ENCODE measurements at places on chromosomes 5 and 9. TPM values are rescaled to one million over a fixed set of nuclear protein-coding genes. Genes with fewer than 3 reads are reported as not detected.
A peak's percentile ranks its signal among the peaks of the same experiment; 100 is the strongest.

DNA sequence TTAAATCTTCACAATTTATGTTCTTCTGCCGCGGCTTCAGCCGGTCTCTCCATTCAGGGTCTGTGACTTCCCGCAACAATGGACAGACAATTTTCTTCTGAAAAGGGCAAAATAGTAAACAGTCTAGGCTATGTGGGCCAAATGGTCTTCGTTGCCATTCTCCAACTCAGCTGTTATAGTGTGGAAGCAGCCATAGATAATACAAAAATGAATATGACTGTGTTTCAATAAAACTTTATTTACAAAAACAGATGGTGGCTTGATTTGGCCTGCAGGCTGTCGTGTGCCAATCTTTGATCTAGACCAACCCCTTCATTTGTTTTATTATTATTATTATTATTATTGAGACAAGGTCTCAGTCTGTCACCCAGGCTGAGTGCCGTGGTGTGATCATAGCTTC lies 28.1 kb downstream of the ATOX1 start:
- no peak overlapping the region for H3K4me3 ChIP-seq
- no peaks in the 10 kb centered on the region for H3K36me3 ChIP-seq
- no peaks in the 10 kb centered on the region for H3K27me3 ChIP-seq
- no peak for DNase-seq

GRCh38 chr5:103145196-103145595 lies 25.1 kb downstream of the PPIP5K2 start:
- no peak overlapping the region for H3K27ac ChIP-seq
- H3K36me3 ChIP-seq: no peaks in the 10 kb centered on the region
- no peaks in the 10 kb centered on the region for H3K4me1 ChIP-seq
- no peak for DNase-seq
- H3K4me3 ChIP-seq: no peak overlapping the region

- peak; percentile 82 for DNase-seq
- H3K36me3 ChIP-seq: no peaks in the 10 kb centered on the region
- H3K4me1 ChIP-seq: no peaks in the 10 kb centered on the region
- no peaks in the 10 kb centered on the region for H3K27me3 ChIP-seq
- no peak overlapping the region for H3K27ac ChIP-seq
Observed at GRCh38 chr9:86202338-86202882, 57.0 kb downstream of the C9orf153 start.

- H3K27ac ChIP-seq: no peak overlapping the region
- no peak for DNase-seq
- no peak overlapping the region for H3K4me3 ChIP-seq
Observed at GRCh38 chr5:31415009-31415923, 116.6 kb downstream of the DROSHA start.

The ZSWIM6 gene
- total RNA-seq: 4.2 TPM

Measured in Karpas-422 (cell line).